ENCODE measurements at places on chromosomes 4 and X.

DNA sequence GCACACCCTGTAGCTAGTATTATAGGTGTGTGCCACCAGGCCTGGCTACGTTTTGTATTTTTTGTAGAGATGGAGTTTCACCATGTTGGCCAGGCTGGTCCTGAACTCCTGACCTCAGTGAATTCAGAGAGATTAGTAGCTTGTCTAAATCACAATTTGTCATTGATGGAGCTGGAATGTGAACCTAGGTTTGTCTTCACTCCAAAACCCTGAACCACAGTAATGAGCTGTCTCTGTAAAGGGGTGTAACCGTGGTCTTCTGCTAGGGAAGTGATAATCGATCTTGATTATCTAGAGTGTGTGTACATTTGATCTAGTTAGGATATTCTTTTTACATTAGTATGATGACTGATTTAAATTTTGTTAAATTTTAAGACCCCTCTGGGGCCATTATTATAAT, 8.3 kb downstream of the ARHGAP10 start:
- DNase-seq = no peak

GRCh38 chr4:38692421-38692820, 28.4 kb downstream of the KLF3 start:
- no peak for DNase-seq

DNA sequence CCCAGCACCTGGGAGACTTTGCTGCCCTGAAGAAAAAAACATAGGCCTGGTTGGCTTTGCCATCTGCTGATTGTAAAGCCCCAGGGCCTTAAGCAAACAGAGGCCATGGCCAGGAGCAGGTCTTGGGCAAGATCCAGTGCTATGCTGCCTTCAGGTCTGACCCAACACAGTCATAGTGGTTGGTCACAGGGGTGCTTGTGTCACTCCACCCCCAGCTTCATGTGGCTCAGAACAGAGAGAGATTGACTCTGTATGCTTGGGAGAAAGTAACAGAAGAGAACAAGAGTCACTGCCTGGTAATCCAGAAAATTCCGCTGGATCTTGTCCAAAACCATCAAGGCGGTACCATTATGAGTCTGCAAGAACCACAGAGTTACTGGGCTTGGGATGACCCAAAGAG, 24.4 kb upstream of the SMARCA5 start:
- no peak for DNase-seq

GRCh38 chr4:42280327-42281095, 116.8 kb upstream of the SHISA3 start:
- DNase-seq = peak; percentile 3

- no peak for DNase-seq
Measured at GRCh38 chrX:54492340-54492739, 3.7 kb downstream of the FGD1 start.

- no peak for DNase-seq
Measured at GRCh38 chrX:69932323-69932722, 117.4 kb downstream of the AWAT2 start.

- peak; percentile 23 for DNase-seq
Measured at GRCh38 chr4:6546681-6547447, 28.1 kb upstream of the MAN2B2 start.

DNA sequence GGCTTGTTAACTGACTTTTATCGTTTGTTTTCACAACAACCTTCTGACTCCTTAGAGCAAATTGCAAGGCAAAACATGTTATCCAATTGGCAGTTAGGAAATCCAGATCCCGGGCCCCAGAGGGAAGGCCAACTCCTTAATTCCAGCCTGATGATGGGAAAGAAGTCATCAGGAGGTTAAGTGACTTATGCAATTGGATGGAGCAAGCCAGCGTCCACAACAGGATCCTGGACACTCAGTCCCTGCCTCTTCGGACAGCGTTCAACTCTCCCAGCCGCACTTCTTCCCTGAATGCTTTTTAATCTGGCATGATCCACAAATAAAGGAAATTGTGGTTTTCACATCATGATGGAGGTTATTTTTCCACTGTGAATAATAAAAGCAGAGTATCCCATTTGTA, 310.1 kb downstream of the RAB28 start:
- DNase-seq = no peak

- no peak for DNase-seq
Measured at GRCh38 chr4:142838778-142839177, 7.3 kb downstream of the INPP4B start.

GRCh38 chr4:102554482-102554881, 53.3 kb downstream of the NFKB1 start:
- no peak for DNase-seq

GRCh38 chrX:103177556-103177955, 37.4 kb upstream of the BEX4 start:
- no peak for DNase-seq

Measured in naive B cell (primary cell).